GM23248 (cell line): ENCODE measurements at places on chromosomes 7 and 10. TPM values are rescaled to one million over a fixed set of nuclear protein-coding genes. Genes with fewer than 3 reads are reported as not detected.

Gene TOMM7
- polyA plus RNA-seq, result 376 and 408 TPM in 2 replicates

Gene PLAC9
- 117 and 118 TPM in 2 replicates for polyA plus RNA-seq

Gene EIF5AL1
- polyA plus RNA-seq, result 5.9 and 6.1 TPM in 2 replicates

Gene SBDS
- polyA plus RNA-seq, result 241 and 244 TPM in 2 replicates

Gene PNLIP
- not detected in 2 replicates for polyA plus RNA-seq

Gene C7orf33
- polyA plus RNA-seq, result not detected in 2 replicates

Gene AKR1C8
- polyA plus RNA-seq, result not detected in 2 replicates

Gene ERVW-1
- polyA plus RNA-seq, result not detected in 2 replicates

Gene CHPF2
- polyA plus RNA-seq, result 48.0 and 51.3 TPM in 2 replicates

Gene HMX2
- not detected in 2 replicates for polyA plus RNA-seq

Gene PRSS37
- polyA plus RNA-seq, result not detected in 2 replicates

- H3K4me1 ChIP-seq, result peaks cover 9% of the 10 kb centered on the region
- 0 out of 2 replicates have a peak, but pooled peaks cover 3% of the 10 kb centered on the region for H3K27me3 ChIP-seq
- H3K36me3 ChIP-seq, result no peaks in the 10 kb centered on the region
- no peak for DNase-seq
- no peak overlapping the region for H3K4me3 ChIP-seq
Observed at GRCh38 chr10:123865350-123865749, 26.3 kb downstream of the CPXM2 start.

DNA sequence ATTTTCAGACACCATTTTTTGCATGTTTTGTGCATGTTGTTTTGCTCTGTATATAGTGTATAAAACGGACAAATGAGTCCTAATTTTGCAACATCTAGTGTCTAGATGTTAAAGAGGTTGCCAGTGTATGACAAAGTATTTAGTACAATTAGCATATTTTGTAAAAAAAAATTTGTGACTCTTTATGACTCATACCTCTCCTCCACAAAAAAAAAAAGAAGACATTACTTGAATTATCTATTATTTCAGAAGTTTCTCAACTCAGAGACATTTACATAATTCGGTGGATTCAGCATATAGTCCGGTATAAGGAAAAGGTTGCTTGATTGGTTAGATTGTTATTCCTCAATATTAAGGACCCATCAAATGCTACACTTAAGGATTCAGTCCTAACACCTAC, 26.0 kb downstream of the NUP42 start:
- H3K4me1 ChIP-seq, result peaks cover 6% of the 10 kb centered on the region; the same call in 1 of the 2 replicates
- DNase-seq, result peak; percentile 50
- no peaks in the 10 kb centered on the region for H3K27me3 ChIP-seq
- no peak overlapping the region for H3K4me3 ChIP-seq
- H3K36me3 ChIP-seq, result no peaks in the 10 kb centered on the region
- H3K27ac ChIP-seq, result no peak overlapping the region

DNA sequence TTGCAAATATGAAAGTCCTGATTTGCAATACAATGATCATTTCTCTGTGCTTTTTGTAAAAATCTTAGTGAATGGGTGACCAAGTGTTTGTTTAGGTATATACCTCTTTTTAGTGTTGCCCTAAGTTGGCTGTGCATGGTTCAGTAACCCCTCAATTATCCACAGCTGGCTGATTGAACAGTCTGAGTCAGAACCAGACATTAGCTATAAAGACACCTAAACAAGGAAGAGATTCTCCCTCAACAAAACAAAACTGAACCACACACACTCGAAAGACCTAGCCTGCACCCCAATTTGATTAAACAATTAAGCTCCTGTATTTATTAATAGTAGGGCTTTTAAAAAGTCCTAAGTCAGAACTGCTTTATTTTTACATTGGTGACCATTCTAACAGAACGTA, 2.8 kb downstream of the RSBN1L start:
- DNase-seq, result peak; percentile 30
- H3K27ac ChIP-seq, result peak overlapping the region; percentile 84
- peaks cover 36% of the 10 kb centered on the region for H3K4me1 ChIP-seq
- H3K4me3 ChIP-seq, result peak overlapping the region; percentile 95
- no peaks in the 10 kb centered on the region for H3K27me3 ChIP-seq

GRCh38 chr10:31419394-31420063, 100.5 kb downstream of the ZEB1 start:
- H3K27ac ChIP-seq, result peak overlapping the region; percentile 65
- H3K4me1 ChIP-seq, result peaks cover 48% of the 10 kb centered on the region
- H3K4me3 ChIP-seq, result peak overlapping the region; percentile 24
- DNase-seq, result peak; percentile 89

DNA sequence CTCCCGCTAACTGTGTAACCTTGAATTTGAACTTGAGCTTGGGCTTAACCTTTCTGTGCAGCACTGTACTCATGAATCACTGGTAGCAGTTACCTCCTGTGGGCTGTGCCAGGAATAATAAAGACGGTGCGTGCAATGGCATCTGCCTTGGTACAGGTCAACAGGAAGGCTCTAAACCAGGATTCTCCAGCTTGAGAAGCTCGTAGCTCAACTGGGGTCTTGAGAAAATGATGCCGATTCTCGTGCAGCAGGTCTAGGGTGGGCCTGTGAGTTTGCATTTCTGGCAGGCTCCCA, 112.5 kb upstream of the ANLN start:
- no peaks in the 10 kb centered on the region for H3K36me3 ChIP-seq
- H3K4me3 ChIP-seq, result no peak overlapping the region
- no peak overlapping the region for H3K27ac ChIP-seq

- H3K4me3 ChIP-seq, result no peak overlapping the region
- no peak overlapping the region for H3K27ac ChIP-seq
- no peaks in the 10 kb centered on the region for H3K36me3 ChIP-seq
- no peaks in the 10 kb centered on the region for H3K4me1 ChIP-seq
Observed at GRCh38 chr7:156942708-156943090, 6.8 kb upstream of the NOM1 start.

GRCh38 chr10:124043310-124044142, 49.9 kb downstream of the CHST15 start:
- no peak overlapping the region for H3K4me3 ChIP-seq
- H3K36me3 ChIP-seq, result no peaks in the 10 kb centered on the region
- H3K27ac ChIP-seq, result no peak overlapping the region
- DNase-seq, result no peak

DNA sequence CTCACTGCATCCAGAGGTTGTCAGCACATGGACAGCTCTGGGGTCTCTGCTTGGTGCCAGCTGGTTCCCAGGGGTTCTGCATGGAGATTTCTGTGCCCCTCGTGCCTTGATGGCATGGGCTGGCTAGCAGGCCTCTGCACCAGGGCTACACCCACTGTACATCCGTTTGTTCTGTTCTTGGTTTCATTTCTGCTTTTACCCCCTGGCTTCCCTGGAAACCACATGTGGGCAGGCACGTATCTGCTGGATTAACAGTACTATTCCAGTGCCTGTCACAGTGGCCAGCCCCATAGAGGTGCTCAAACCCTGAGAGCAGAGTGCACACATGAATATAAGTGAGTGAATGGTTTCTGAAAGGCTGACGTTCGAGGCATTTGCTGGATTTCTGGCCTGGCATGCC, 207.2 kb upstream of the GPR26 start:
- H3K4me3 ChIP-seq, result no peak overlapping the region
- no peaks in the 10 kb centered on the region for H3K4me1 ChIP-seq
- DNase-seq, result no peak
- H3K27ac ChIP-seq, result no peak overlapping the region

DNA sequence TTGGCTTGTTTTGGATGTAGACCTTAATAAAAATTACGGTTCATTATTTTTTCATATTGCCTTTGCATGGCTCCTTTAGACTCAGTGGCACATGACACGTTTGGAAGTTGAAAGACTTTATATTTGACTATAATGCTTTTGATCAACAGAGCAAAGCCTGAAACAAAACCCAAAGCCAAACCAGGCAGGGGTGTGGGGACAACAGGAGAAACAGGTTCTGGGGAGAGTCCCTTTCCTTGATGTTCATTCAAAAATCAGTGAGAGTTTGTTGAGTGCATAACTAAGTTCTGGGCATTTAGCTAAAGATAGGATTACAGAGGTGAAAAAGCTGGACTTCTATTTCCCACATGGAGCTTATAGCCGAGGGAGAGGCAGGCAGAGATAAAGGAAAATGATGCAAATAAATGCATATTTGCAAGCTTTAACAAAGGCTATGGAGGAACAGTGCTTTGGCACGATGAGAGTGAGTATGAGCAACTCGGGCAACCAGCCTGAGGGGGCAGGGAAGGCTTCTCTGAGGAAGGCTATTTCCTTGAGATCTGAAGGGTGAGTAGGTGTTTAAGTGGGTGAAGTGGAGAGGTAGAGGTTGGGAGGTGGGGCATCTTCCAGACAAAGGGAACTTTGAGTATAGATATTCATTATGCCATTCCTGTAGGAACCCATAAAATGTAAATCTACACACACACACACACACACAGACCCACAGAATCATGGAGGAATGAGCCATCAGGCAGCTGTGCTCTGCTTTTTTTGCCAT, 34.5 kb upstream of the PDZD8 start:
- H3K27me3 ChIP-seq, result no peaks in the 10 kb centered on the region
- no peaks in the 10 kb centered on the region for H3K36me3 ChIP-seq
- no peak for DNase-seq
- no peak overlapping the region for H3K27ac ChIP-seq

DNA sequence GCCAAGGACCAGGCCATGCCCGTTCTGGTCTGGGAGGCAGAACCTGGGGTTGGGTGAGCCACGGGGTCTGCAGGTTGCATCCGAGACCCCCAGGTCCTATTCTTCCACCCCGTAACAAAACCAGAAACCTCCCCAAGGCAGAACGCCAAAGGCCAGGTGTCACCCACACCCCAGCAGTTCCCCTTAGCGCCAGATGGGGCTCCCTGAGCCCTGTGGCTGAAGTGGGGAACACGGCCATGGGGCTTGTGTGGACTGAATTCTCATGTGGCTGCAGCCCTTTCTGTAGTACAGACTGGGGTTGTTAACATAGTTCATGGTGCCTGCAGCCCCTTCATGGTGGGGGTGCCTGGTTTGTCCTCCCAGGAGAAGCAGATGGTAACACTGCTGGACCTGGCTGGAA, 10.2 kb downstream of the BRI3 start:
- peak; percentile 27 for DNase-seq
- H3K27ac ChIP-seq, result no peak overlapping the region
- H3K36me3 ChIP-seq, result peaks cover 34% of the 10 kb centered on the region
- H3K4me3 ChIP-seq, result no peak overlapping the region

- H3K36me3 ChIP-seq, result no peaks in the 10 kb centered on the region
- peak; percentile 64 for DNase-seq
- H3K4me3 ChIP-seq, result no peak overlapping the region
Observed at GRCh38 chr10:119602241-119603095, 5.7 kb upstream of the TIAL1 start.

GRCh38 chr7:142581341-142581740, 167.9 kb upstream of the PRSS1 start:
- no peaks in the 10 kb centered on the region for H3K36me3 ChIP-seq
- no peak overlapping the region for H3K27ac ChIP-seq
- H3K4me3 ChIP-seq, result no peak overlapping the region
- peaks cover 23% of the 10 kb centered on the region for H3K4me1 ChIP-seq
- H3K27me3 ChIP-seq, result no peaks in the 10 kb centered on the region

- no peaks in the 10 kb centered on the region; the same call in none of the 2 replicates for H3K27me3 ChIP-seq
- H3K4me3 ChIP-seq, result no peak overlapping the region
- no peaks in the 10 kb centered on the region for H3K36me3 ChIP-seq
- DNase-seq, result no peak
- peaks cover 18% of the 10 kb centered on the region for H3K4me1 ChIP-seq
- no peak overlapping the region for H3K27ac ChIP-seq
Observed at GRCh38 chr10:114681542-114681941, 23.5 kb upstream of the ABLIM1 start.

GRCh38 chr10:26970667-26971066, 109.9 kb upstream of the ABI1 start:
- H3K4me1 ChIP-seq, result no peaks in the 10 kb centered on the region
- DNase-seq, result no peak
- H3K36me3 ChIP-seq, result no peaks in the 10 kb centered on the region
- H3K27me3 ChIP-seq, result no peaks in the 10 kb centered on the region
